Endothelial cell (in vitro differentiated cells): ENCODE measurements at places on chromosomes 5 and 9.

GRCh38 chr5:170736966-170737365 is 46.6 kb upstream of the GABRP start:
- DNase-seq: no peak

GRCh38 chr5:173745123-173745522 is 128.7 kb upstream of the BOD1 start:
- DNase-seq: no peak

GRCh38 chr5:131769336-131769735 is 27.5 kb downstream of the FNIP1 start:
- no peak for DNase-seq

DNA sequence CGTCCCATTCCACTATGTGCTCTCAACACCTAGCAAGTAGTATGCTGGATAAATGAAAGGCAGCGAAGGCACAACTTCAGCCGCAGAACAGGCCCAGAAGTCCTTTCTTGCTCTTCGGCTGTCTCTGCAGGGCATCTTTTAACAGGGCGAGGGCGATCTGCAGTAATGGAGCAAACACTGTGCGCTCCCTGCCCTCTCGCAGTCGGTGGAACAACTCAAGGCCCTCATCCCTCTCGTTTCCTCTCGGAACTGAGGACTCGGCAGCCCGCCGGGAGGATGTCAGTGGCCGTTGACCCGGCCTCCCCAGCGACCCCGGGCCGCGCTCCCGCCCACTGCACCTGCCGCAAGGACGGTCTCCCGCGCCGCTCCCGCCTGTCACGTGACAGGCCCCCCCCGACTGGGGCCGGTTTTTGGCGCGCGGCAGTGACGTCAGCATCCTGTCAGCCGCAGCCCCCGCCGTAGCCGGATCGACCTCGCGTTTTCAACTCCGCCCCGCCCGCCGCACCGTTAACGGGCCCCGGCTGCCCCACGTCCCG is 1.1 kb downstream of the ZNF367 start:
- DNase-seq: peak; percentile 77

DNA sequence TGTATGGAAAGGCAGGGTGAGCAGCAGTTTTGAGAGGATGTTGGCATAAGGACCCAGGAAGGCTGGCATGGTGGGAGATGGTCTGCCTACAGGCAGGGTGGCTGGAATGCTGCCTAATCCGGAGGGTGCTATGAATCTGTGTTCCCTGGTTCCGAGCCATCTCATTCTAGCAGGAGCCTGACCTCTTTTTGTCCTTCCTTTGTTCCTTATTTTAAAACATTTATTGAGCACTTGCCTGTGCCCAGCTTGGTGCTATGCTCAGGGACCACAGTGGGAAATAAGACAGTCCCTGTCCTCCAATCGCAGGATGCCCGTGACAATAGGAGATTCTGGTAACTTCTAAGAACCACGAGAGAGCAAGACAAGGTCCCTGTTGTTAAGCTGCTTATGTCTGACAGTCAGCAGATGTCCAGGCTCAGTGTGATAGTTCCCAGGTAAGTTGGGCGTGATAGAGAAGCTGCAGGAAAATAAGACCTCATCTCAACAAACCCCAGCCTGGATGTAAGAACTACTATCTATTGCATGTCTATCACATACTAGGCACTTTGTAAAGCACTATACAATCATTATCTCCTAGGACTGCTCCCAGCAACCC is 9.1 kb upstream of the ZBTB34 start:
- DNase-seq: no peak

GRCh38 chr5:177071666-177072385 is 14.9 kb upstream of the FGFR4 start:
- peak; percentile 83 for DNase-seq

GRCh38 chr5:122267185-122267584 is 44.9 kb upstream of the SNCAIP start:
- DNase-seq: no peak

- no peak for DNase-seq
Observed at GRCh38 chr5:173826086-173826427, 62.1 kb upstream of the CPEB4 start.

- DNase-seq: no peak
Observed at GRCh38 chr5:179110528-179110927, 50.4 kb downstream of the ZNF354C start.

DNA sequence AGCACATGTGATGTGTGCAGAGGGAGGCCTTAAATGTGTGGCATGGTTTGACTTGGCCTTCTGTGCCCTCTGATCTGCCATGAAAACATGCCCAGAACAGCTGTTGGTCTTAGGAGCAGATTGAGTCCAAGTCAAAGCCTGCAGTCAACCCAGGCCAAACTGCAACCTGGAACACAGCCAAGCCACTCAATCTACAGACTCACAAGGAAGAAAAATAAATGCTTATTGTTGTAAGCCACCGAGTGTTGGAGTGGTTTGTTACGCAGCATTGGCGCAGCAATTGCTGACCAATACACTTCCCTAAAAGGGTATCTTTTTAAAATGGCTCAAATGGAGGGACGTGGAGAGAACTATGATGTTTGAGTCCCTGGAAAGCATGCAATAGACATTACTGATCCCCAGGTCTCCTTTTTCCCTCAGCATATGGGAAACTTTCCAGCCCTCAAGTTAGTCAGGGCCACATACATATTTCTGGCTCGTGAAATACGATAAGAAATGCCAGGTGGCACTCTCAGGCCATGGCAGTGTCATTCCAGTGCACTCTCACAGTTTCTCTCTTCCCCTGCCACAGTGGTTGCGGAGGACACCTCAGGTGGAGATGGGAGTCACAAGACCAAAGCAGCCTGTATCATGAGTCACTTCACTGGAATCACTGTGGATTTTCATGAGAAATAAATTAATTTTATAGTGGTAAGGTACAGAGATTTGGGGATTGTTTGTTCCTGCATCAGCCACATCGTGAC is 168.0 kb upstream of the ZNF618 start:
- DNase-seq: no peak

- DNase-seq: no peak
Observed at GRCh38 chr9:111700776-111701175, 39.4 kb downstream of the GNG10 start.

DNA sequence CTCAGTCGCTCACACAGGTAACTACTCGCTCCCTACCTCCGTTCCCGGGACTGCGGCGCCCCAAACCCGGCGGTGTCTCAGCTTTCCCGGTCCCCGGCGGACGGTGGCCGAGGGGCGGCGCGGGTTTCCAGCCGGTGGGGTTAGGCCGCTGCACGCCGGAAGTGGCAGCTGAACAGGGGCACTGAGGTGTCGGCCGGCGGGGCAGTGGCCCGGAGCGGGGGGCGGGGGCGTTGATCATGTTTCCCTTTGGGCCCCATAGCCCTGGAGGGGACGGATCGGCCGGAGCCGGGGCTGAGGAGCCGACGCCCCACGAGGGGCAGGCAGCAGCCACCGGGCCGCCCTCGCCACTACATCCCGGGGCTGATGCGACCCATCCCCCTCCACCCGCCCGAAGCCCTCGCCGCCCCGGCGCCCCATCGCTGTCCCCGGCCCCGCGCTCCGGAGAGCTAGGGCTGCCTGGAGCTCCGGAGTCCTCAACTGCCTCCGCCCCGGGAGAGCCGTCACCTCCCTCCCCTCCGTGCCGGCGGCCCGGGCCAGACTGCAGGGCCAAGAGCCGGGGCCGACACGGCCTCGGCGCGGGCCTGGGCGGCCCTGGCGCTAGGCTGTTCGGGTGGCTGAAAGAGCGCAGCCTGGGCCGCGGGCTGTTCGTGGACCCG is at the start of gene DCAF10:
Gene DCAF10 (plus strand): TSS at position 167 of the 656 bp plus-strand sequence. CDS start 70 bp downstream, at position 237.
- DNase-seq: peak; percentile 91

- DNase-seq: no peak
Observed at GRCh38 chr9:135167356-135167755, 79.9 kb downstream of the OLFM1 start.

DNA sequence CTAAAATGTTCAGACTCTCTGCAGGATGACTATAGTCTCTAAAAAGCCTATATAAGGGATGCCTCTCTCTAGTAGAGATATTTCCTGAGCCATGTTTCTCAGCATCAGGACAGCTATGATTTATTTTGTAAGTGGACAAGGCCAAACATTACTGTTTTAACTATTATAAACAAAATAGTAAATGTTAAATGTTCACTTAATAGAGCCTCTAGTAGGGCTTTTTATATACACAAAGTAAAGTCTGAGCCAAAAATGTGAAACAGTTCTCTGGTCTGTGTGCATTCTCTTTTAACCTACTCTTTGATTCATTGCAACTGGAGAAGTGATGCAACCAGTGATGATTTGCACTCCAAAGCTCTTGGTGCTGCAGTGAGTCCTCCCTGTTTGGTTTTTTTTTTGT is 220.5 kb downstream of the GDNF start:
- no peak for DNase-seq

DNA sequence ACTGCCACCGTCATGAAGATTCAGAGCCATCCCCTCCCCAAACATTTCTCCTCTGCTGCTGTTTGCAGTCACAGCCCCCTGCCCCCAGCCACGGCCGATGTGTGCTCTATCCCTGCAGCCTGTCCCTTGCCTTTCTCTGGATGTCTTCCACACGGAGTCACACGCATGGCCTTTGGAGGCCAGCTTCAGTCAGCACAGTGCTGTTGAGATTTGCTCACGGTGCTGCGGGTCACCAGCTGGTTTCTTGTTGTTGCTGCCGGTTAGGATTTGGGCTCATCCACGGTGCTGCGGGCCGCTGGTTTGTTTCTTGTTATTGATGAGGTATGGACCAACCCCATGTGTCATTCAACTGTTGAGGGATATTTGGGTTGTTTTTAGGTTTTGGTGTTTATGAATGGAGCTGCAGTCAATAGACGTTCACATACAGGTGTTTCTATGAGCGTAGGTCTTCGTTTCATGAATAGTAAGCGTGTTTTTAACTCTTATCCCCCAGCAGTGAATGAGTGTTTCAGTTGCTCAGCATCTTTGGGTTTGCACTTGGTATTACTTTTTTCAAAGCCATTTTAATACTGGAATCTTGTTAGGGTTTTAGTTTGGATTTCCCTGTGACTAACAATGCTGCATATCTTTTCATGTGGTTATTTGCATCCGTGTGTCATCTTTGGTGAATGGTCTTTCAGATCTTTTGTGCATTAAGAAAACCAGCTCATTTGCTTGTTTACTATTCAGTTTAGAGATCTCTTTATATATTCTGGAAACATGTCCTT is 57.6 kb downstream of the AHRR start:
- DNase-seq: no peak

- DNase-seq: no peak
Observed at GRCh38 chr5:181217803-181218062, 5.3 kb upstream of the TRIM41 start.

DNA sequence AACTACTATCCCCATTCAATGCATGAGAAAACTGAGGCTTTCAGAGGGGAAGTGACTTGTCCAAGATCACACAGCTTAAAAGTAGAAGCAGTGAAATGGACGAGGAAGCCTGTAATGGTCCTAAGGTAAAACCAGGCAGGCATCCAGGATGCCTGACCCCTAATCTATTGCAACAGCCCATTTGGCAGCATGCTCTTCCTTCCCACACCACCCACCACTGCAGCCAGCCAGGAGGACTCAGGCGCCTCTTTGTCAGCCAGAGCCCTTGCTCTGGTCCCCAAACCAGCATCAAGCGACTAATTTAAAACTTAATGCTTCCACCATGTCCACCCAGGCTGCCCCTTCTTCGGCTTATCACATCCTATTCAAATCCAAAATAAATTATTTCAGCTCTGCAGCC is 541.6 kb downstream of the CDK5RAP2 start:
- DNase-seq: no peak

DNA sequence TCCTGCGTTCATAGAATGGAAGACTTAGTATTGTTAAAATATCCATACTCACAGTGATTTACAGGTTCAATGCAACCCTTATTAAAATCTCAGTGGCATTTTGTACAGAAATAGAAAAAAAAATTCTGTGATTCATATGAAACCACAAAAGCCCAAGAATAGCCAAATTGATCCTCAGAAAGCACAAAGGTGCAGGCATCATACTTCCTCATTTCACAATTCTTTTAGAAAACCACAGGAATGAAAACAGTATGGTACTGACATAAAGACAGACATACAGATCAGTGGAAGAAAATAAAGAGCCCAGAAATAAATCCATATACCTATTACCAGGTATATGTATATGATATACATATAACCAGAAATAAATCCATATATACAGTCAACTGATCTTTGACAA is 86.8 kb upstream of the MEGF10 start:
- no peak for DNase-seq

DNA sequence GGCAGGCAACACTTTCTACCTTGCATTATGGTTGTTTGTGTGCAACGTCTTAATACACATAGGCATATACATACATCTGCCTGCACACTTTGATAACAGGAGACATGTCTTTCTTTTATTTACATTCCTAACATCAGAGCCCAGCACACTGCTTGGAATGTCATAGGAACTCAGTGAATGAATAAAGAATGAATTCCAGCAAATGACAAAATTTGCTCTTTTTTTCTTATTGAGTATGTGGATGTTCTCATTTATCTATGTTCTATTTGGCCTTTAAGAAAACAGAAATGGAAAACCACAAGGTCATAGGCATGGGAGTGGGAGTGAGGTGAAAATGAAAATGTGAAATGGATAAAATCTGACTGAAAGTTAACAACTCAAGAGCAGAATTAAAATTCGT is 36.3 kb upstream of the PALM2AKAP2 start:
- no peak for DNase-seq

GRCh38 chr5:41275813-41276512 is 62.6 kb upstream of the C6 start:
- no peak for DNase-seq

DNA sequence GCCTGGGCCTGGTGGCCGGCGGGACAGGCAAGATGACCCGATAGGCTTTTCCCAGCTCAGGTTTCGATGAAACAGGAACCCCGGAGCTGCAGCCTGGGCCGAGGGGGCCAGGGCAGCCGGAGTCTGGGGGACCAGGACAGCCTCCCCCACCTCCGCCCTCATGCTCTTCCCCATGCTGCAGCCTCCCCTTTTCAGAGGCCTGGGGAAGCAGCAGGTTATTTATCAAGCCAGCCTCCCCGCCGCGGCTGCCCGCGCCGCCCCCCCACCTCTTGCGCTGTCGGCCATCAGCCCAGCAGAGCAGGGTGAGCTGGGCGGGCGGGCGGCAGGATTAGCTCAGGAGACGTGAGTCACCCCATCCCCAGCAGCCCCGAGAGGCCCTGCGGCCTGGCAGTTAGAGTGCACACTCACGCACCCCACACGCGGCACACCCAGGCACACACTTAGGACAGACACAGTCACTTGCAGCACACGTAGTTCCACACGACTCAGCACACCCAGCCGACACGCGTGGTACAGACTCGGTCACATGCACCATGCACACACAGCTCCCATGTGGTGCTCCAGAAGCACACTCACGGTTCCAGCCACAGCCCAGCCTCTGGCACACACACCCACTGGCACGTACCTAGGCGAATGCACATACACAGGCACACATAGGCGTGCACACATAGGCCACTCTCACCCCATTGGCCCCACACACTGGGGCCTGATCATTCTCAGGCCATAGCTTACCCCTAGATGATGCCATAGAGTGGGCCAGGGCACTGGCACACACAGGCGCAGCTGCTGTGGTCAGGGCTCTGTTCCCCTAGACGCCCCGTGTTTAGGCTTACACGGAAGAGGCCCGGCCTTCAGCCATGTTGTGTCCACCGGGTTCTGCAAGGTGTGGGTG is 13.0 kb downstream of the CXXC5 start:
- no peak for DNase-seq

- DNase-seq: no peak
Observed at GRCh38 chr9:71904076-71904475, 6.9 kb downstream of the ABHD17B start.
